ENCODE measurements at places on chromosomes 5 and 9.

GRCh38 chr5:155154973-155155372 lies 141.4 kb downstream of the KIF4B start:
- DNase-seq = no peak

- DNase-seq = no peak
Measured at GRCh38 chr5:25515525-25515924, 870.7 kb upstream of the CDH10 start.

DNA sequence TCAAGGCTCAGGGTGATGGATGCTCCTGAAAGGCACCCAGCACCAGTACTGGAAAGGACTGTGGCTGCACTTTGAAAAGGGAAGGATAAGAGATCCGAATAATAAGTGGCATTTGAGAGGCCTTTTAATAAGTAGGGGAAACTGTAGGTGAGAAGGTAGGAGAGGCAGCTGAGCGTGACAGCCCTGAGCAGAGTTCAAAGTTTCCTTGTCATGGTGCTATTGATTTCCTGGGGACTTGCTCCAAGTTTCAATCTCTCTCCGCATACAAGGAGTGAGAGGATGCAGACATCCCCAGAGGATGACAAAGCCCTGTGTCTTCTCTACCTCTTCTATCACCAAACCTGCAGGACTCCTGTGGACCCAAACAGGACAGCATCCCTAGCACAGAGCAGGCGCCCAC lies 354.5 kb downstream of the SPOCK1 start:
- no peak for DNase-seq

GRCh38 chr5:6236170-6236793 lies 142.1 kb downstream of the MED10 start:
- DNase-seq = no peak

DNA sequence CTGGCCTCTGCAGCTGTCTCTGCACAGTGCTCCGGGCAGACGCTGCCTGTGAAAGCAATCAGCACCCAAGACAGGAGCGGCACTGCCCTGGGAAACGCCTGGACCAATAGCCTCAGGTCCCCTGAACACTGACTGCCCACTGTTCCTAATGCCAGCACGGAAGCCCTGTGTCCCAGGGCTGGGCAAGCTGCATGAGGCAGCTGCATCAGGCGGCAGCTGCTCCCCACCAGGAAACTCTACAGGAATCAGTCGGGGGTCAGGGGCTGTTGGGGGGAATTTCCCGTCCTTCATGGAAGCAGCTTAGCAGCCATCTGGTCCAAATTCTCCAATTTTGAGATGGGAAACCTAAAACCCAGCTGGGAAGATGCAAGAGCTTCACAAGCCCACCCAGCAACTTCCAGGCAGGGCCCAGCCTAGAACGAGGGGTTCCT lies 118.6 kb downstream of the VAV2 start:
- DNase-seq = peak; percentile 37

DNA sequence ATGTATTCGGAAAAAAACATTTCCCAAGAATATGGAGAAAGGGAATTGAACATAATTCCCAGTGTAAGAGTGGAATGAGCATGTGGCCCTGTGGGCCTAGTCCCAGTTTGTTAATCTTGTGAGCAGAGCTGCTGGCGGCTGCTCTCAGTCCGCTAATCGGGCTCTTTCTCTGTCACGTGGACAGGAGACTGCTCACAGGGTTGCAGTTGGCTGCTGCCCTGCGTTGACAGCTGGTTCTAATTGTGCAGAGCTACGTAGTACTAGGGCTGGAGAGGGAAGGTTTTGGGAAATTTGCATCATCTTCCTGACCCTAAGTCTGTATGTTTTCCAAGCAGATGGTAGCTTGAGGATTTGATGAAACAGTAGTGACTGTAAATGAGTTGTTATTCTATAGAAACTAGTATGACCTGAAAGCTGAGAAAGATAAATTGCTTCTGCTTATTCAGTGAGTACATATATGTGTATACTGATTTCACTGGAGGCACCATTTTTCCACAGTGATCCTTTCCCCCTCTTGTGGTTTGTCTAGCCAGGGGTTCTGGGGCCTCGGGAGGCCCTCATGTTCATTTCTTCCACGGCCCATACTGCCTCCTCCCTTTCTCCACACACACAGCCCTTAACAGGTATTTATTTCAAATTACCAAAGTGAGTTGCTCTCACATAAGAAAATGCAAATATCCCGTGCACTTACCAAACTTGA lies 100.6 kb downstream of the ANGPTL2 start:
- peak; percentile 81 for DNase-seq

- DNase-seq = peak; percentile 63
Measured at GRCh38 chr9:136947028-136947891, 2.2 kb downstream of the C8G start.

GRCh38 chr9:125807079-125807478 lies 59.9 kb downstream of the PBX3 start:
- no peak for DNase-seq

DNA sequence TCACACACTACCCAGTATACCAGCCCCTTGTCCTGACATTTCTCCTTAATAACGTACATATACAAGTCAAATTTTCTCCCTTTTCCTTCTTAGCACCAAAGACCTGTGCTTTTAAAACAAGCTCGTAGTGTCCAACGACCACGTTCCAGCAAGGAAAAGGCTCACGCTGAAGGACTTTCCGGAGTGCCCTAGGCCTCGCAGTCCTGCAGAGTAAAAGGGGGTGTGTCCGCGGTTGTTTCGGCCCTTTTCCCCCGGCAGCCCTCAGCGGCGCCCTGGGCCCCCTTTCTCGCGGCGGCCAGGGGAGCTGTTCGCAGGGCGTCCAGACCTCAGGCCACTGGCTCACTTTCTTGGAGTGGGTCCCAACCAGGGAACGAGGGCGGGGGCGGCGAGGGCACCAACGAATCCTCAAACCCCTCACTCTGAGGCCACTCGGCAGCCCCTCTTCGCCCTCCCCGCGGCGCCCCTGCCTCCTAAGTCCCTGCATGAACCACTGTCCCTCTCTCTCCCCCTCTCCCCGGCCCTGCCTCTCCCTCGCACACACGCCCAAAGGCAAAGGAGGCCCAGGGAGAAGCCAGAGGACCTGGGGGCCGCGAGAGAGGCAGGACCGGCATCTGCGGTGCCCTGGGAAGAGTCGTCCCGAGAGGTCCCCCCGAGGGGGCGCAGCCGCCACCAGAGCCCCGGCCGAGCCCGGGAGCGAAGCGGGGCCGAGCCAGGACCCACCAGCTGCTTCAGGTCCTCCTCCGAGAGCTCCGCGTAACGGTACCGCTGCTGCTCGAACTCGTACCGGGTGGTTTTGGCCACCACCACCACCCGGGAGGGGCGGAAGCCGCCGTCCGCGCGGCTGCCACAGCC lies 720 bp downstream of the NADK2 start:
- peak; percentile 14 for DNase-seq

DNA sequence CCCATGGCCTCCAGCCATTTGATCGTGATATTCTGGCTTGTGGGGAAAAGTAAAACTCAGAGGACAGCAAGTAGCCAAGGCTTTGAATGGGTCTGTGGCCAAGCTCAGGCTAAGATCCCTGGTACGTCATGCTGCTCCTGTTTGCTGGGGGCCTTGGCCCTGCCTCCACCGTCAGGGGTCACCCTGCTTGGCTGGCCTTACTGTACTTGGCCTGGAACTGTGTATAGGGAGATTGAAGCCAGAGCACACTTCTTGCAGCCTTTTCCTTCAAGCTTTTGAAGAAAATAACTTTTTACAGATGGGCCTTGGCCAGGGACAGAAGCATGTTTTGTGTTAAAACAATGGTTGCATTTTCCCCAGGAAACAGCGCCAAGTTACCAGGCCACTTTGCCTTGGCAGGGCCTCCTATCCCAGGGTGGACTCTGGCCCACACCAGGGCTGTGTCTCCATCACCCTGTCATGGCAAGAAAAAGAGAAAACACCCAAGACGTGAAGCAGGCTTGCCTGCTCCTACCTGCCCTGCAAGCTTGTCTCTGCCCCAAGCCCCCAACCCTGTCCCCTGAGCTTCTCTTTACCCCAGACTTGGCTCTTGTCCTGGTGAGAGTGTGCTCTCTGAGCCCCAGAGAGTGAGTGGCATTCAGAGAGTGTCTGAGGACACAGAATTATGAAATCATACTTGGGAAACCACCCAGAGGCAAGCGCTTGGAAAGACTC lies 286.9 kb downstream of the GADD45G start:
- peak; percentile 76 for DNase-seq

DNA sequence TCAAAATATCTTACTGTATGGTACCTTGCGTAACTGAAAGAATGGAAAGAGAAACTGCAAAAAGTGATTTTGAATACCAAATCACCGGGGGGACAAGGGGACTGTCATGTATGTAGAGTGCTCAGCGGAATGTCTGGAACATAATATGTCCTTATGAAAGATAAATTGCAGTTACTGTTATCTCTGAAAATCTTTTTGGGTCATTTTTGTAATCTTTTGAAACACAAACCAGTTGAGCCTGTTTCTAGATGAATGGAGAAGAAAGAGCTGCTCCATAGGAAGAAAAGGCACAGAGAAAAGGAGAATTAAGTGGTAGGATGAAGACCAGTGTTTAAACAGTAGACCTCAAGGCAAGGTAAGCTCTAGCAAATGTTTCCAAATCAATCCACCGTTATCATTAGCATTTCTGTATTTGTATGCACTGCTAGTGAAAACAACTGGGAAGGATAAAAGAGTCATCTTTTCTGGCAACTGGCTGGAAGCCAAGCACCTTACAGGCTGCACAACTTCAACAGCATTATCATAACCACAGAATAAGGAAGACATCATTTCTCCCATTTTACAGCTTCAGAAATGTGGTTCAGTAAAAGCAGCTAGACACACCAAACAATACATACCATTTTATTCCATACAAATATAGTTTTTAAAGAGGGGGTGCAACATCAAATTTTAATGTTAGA lies 158.5 kb downstream of the TRPM3 start:
- DNase-seq = no peak

DNA sequence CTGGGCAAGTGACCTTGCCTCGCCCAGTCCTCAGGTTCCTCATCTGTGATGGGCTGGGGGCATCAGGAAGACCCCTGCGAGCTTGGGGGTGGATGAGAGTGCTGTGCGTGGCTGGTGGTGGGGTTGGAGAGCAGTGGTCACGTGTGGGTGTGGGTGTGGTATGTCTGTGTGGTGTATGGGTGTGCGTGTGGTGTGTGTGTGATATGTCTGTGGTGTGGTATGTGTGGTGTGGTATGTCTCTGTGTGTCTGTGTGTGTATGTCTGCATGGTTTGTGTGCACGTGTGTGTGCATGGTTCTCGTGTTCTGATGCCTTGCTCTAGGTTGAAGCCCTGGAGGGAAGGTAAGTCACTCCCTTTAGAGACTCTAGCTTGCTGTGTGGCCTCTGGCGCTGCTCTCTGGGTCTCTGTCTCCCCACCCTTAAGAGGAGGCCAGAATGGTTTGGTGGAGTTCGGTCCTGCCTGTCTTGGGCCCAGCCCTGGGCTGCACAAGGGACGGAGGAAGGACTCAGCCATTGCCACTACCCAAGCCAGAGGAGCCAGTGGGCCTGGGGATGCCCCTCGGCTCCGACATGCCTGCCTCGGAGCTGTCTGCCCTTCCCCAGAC lies 87.0 kb downstream of the RXRA start:
- no peak for DNase-seq

Measured in head of caudate nucleus (tissue), 42 donors.